Right atrium auricular region (tissue), 2 donors: ENCODE measurements at places on chromosomes 6 and 20.

DNA sequence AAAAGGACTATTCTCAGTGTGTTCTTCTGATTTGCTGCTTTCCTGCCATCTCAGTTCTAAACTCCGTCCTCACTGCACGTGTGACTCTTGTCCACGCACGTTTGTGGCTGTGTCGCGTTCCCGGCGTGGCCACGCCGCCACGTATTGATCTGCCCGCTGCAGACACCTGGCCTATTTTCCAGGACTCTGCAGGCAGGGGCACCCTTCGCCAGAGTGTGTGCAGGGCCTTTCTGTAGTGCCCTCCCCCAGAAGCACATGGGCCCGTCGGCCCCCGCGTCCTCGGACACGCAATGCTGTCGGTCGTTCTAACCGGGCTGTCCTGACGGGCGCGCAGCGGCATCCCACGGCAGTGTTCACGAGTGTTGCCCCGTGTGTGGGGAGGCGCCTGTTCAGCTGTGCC lies 87.6 kb downstream of the YTHDF1 start:
- no peaks in the 10 kb centered on the region for H3K36me3 ChIP-seq
- H3K4me1 ChIP-seq: no peaks in the 10 kb centered on the region
- no peak overlapping the region for H3K4me3 ChIP-seq
- no peaks in the 10 kb centered on the region for H3K27me3 ChIP-seq
- no peak overlapping the region for H3K27ac ChIP-seq

DNA sequence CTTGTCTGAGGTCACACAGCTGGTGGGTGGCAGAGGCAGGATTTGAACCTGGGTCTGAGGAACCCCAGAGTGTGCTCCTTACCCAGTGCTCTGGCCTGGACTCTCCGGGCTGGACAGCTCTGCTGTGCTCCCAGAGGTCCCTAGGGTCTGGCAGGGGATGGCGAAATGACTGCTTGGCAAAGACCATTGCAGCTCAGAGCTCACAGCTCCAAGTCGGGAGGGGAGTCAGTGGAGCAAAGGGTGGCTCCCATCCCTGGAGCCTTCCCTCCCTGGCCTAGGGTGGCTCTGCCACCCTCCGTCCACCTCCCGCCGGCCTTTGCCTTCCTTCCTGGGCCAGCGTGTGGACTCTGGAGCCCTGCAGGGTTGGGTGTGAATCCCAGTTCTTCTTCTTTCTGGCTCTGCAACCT lies 17.5 kb downstream of the CEBPB start:
- H3K27me3 ChIP-seq: no peaks in the 10 kb centered on the region
- no peak overlapping the region for H3K4me3 ChIP-seq
- H3K36me3 ChIP-seq: no peaks in the 10 kb centered on the region
- DNase-seq: no peak
- H3K27ac ChIP-seq: no peak overlapping the region

DNA sequence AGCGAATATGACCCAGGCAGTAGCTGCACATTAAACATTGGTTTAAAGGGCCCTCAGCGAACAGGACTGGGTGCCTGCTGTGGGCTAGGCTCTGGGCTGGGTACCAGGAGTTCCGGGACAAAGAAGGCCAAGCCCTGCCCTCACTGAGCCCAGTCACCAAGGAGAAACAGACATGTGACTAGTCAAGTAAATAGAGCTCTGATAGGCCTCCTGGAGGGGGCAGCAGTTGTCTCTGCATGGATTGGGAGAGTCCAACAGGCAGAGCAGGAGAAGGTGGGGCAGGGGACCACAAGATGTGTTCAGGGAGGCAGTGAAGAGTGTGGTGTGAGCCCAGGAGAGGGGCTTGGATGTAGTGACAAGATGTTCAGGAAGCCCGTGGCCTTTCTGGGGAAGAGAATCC lies 3.1 kb downstream of the HM13 start:
- H3K27ac ChIP-seq: no peak overlapping the region
- no peak for DNase-seq
- peaks cover 12% of the 10 kb centered on the region for H3K36me3 ChIP-seq
- peaks cover 52% of the 10 kb centered on the region for H3K4me1 ChIP-seq
- no peaks in the 10 kb centered on the region for H3K27me3 ChIP-seq

DNA sequence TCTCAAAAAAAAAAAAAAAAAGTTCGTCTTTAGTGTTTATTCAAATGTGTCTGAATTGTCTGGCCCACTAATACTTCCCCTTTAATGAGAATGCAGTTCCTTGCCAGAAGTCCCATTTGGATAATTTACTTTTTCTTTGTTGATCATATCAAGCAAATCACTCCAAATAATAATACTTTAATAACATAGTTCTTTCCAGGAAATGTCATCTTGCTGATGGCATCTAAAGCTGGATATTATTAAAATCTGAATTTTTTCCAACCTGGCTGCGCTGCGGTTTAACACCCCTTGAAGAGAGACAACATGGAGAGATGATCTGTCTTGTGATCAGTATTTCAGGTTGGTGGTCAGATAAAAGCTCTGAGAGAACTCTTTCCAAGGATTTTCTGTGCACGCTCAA lies 111.2 kb upstream of the CNKSR3 start:
- DNase-seq: no peak
- no peaks in the 10 kb centered on the region for H3K36me3 ChIP-seq
- no peak overlapping the region for H3K27ac ChIP-seq
- no peaks in the 10 kb centered on the region for H3K27me3 ChIP-seq
- H3K4me1 ChIP-seq: no peaks in the 10 kb centered on the region

DNA sequence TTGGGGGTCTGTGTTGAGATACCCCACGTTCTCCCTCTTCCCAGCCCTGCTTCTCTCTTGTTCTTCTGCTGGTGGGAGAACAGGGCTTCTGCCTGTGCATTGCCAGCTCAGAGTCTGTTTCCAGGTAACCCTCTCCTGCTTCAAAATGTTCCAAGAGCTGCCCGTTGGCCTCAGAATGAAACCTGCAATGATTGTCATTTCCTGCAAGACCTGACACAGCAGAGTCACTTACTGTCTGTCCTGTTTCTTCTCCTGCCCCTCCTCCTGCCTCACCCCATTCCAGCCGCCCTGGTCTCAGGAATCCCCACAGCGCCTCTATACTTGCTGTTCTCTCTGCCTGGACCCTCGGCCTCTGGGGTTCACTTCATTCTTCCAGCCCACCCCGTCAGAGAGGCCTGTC lies 81.4 kb upstream of the ARID1B start:
- no peak for DNase-seq
- no peaks in the 10 kb centered on the region for H3K27me3 ChIP-seq
- H3K27ac ChIP-seq: no peak overlapping the region
- no peak overlapping the region for H3K4me3 ChIP-seq
- H3K36me3 ChIP-seq: no peaks in the 10 kb centered on the region

DNA sequence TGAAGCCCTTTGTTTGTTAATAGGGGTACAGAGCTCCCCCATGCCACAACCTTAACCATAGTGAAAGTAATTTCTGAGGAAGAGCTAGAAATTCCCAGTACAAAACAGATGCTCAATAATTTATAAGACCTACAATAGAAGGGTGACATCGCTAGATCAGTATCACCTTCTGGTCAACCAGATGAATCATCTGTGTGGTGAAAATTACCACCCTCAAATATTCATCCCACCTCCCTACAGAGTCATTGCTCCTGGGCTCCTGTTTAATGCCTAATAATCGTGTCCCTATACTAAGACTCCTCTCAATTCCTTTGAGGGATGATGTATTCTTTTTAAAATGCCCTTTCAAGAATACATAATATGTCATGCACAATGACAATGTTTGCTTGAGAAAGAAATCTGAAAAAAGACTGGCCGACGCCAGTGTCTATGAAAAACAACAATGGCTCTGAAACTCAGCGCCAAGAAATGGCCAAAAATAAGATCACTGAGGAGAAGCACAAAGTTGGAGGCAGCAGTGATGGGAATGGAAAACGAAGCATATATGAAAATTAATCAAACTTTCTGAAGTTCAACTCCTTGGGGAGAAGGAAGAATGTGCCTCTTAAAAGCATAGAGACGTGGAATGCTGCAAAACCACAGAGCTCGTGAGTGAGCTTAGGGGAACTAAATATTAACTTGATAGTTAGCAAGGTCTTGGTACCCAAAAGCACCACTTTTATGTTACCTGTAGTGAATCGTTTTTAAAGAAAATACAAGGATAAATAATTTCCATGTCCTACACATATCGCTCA lies 11.0 kb upstream of the ADGRF5 start:
- DNase-seq: no peak
- H3K36me3 ChIP-seq: no peaks in the 10 kb centered on the region
- H3K4me3 ChIP-seq: no peak overlapping the region
- H3K27me3 ChIP-seq: no peaks in the 10 kb centered on the region
- no peaks in the 10 kb centered on the region for H3K4me1 ChIP-seq
